Astrocyte (in vitro differentiated cells and primary cell): ENCODE measurements at places on chromosomes 16 and 17. TPM values are rescaled to one million over a fixed set of nuclear protein-coding genes. Genes with fewer than 3 reads are reported as not detected.

- no peaks in the 10 kb centered on the region for H3K4me1 ChIP-seq
- H3K27me3 ChIP-seq = no peaks in the 10 kb centered on the region
- no peaks in the 10 kb centered on the region for H3K36me3 ChIP-seq
- DNase-seq = no peak
- H3K4me3 ChIP-seq = no peak overlapping the region
These were observed 8.6 kb upstream of the NUDT16L1 start for GRCh38 chr16:4684763-4685162.

The WNT3 gene
- total RNA-seq = 2.4 TPM in 2 replicates

The GGA2 gene
- 74.2 and 84.0 TPM in 2 replicates for total RNA-seq

The DLG4 gene
- 45.6 and 48.0 TPM in 2 replicates for total RNA-seq

The MYH2 gene
- total RNA-seq = 0.02 TPM in 1 of 2 replicates, not detected in the other

The LITAFD gene
- total RNA-seq = not detected in 2 replicates

- no peak overlapping the region for H3K27ac ChIP-seq
- peaks cover 3% of the 10 kb centered on the region for H3K27me3 ChIP-seq
- peaks cover 6% of the 10 kb centered on the region for H3K4me1 ChIP-seq
- peak; percentile 37 for DNase-seq
- no peaks in the 10 kb centered on the region for H3K36me3 ChIP-seq
- H3K4me3 ChIP-seq = no peak overlapping the region
These were observed 9.4 kb upstream of the CMTM4 start for GRCh38 chr16:66705790-66706505.

DNA sequence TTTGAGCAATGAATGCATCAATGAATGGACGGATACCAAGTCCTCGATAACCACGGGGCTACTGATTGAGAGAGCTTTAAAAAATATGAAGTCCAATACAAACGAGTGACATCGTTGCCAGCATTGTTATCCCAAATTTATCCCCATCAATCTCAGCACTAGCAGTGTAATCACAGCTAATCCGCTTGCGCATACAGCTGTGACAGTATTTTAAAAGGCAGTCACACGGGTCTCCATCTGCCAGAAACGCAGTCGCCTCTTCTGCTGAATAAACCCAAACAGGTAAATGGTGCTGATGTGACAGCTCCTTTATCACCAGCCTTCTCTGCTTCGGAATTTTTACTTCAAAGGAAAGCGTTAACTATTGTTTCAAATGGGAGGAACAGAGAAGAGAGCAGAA, 311.1 kb downstream of the XYLT1 start:
- no peak for DNase-seq
- no peaks in the 10 kb centered on the region for H3K27me3 ChIP-seq
- no peak overlapping the region for H3K27ac ChIP-seq
- H3K4me1 ChIP-seq = peaks cover 18% of the 10 kb centered on the region
- H3K4me3 ChIP-seq = no peak overlapping the region
- H3K36me3 ChIP-seq = peaks cover 13% of the 10 kb centered on the region

GRCh38 chr16:62752854-62753253, 716.6 kb upstream of the CDH8 start:
- H3K4me1 ChIP-seq = no peaks in the 10 kb centered on the region
- no peak overlapping the region for H3K27ac ChIP-seq
- no peak overlapping the region for H3K4me3 ChIP-seq
- no peak for DNase-seq
- H3K27me3 ChIP-seq = no peaks in the 10 kb centered on the region

The TP53TG3C gene
- total RNA-seq = not detected in 2 replicates

DNA sequence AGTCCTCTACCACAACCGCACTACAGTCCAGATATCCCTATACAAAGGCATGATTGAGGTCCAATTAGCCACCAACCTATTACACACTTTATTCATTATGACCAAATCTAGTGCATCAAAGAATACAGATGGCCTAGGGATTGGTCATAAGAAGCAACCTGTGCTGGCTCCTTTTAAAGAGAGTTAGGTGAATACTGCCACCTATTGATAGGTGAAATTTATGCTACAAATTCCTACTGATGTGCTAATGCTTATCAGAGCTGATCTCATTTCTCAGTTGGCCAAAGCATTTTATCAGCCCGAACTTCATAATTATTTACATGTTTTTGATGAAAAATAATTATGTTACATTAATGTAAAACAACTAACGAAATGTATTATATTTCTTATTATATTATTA, 166.3 kb downstream of the ANKFN1 start:
- no peak overlapping the region for H3K4me3 ChIP-seq
- DNase-seq = peak; percentile 55
- no peaks in the 10 kb centered on the region for H3K36me3 ChIP-seq
- no peaks in the 10 kb centered on the region for H3K4me1 ChIP-seq

DNA sequence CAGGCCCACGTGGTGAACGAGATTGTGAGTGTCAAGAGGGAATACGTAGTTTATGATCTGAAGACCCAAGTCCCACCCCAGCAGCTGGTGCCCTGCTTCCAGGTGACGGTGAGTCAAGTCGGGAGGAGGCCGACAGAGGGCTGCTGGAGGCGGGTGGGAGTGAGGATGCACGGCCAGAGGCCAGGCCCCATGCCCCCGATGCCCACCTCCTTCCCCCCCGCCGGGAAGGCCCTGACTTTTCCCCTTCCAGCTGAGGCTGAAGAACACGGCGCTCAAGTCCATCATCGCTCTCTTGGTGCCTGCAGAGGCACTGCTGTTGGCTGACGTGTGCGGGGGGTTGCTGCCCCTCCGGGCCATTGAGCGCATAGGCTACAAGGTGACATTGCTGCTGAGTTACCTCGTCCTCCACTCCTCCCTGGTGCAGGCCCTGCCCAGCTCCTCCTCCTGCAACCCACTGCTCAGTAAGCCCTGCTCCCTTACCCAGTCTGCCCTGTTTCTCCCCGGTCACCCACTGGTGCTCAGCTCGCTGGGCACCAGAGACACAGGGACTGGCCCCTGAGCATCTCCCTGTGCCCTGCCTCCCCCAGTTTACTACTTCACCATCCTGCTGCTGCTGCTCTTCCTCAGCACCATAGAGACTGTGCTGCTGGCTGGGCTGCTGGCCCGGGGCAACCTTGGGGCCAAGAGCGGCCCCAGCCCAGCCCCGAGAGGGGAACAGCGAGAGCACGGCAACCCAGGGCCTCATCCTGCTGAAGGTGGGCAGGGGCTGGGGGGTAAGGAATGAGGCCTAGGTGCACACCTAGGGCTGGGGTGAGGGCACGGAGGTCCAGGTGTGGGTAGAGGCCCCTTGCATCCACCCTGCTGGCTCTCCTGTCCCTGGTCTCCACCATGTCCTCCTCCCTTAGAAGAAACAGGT, 2.6 kb downstream of the ZACN start:
- DNase-seq = no peak
- no peak overlapping the region for H3K27ac ChIP-seq
- H3K36me3 ChIP-seq = peaks cover 7% of the 10 kb centered on the region
- H3K4me1 ChIP-seq = peaks cover 2% of the 10 kb centered on the region

DNA sequence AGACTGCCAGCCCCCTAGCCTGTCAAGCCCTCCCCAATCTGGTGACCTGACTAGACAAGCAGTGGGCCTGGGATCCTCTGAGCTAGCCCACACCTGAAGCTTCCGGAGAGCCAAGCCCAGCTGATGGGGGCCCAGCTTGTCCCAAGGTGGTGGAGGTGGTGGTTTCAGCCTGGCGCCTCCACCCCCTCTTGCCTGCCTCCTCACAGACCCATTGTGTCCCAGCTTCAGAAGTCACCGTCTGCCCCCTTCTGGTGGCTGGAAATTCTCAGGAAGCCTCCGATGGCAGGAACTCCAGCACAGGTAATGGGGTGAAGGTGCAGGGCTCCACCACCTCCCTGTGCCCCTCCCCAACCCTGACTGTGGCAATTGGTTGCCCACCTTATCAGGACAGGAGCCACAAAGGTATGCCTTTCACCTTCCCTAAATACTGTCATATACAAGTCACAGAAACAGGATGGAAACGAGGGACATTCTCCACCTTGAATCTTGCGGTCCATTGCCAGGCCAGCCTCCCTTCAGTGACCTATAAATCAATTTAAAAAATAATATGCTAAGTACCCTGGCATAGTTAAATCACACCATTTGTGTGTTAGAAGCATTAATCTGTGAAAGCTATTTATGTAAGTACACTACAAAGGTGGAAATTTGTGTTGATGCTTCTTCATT, 66.0 kb upstream of the ZNF423 start:
- no peak overlapping the region for H3K27ac ChIP-seq
- H3K36me3 ChIP-seq = no peaks in the 10 kb centered on the region
- DNase-seq = peak; percentile 22
- peaks cover 12% of the 10 kb centered on the region for H3K27me3 ChIP-seq
- H3K4me1 ChIP-seq = no peaks in the 10 kb centered on the region

DNA sequence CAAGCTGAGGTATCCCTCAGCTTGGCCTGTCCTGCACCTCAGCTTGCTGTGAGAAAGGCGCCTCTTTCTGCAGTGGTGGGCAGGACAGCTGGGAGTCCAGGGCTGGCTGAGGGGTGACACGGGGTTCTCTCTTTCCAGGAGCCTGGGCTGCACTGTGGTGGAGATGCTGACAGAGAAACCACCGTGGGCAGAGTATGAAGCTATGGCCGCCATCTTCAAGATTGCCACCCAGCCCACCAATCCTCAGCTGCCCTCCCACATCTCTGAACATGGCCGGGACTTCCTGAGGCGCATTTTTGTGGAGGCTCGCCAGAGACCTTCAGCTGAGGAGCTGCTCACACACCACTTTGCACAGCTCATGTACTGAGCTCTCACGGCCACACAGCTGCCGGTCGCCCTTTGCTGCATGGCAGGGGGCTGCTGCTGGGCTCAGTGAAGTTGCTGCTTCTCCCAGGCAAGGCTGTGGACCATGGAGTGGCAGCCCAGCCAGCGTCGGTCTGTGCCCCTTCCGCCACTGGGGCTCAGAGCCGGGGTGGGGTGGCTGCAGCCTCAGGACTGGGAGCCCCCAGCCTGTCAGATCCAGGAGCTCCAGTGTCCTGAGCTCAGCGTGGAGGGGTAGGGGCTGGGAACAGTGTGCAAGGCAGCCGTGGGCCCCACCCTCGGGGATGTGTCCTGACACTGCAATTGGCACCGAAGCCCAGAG, 6.4 kb downstream of the LIMD2 start:
- DNase-seq = no peak
- H3K27ac ChIP-seq = no peak overlapping the region
- H3K4me1 ChIP-seq = no peaks in the 10 kb centered on the region
- no peaks in the 10 kb centered on the region for H3K27me3 ChIP-seq

- DNase-seq = no peak
- H3K27me3 ChIP-seq = no peaks in the 10 kb centered on the region
- H3K4me3 ChIP-seq = no peak overlapping the region
- peaks cover 5% of the 10 kb centered on the region for H3K36me3 ChIP-seq
- no peaks in the 10 kb centered on the region for H3K4me1 ChIP-seq
- no peak overlapping the region for H3K27ac ChIP-seq
These were observed 6.5 kb downstream of the PIGQ start for GRCh38 chr16:576197-576822.

The RHBDF1 gene
- 45.6 and 55.5 TPM in 2 replicates for total RNA-seq
